ENCODE measurements at places on chromosomes 6 and 20. TPM values are rescaled to one million over a fixed set of nuclear protein-coding genes. Genes with fewer than 3 reads are reported as not detected.

AHI1 gene
- total RNA-seq, result 28.1 TPM

UNC5CL gene
- total RNA-seq, result 0.07 TPM

BNIP5 gene
- total RNA-seq, result not detected

OVOL2 gene
- not detected for total RNA-seq

PPP1R3G gene
- total RNA-seq, result 3.0 TPM

DACT2 gene
- 0.07 TPM for total RNA-seq

GGTLC1 gene
- total RNA-seq, result not detected

GGT7 gene
- total RNA-seq, result 20.6 TPM

HDAC2 gene
- 113 TPM for total RNA-seq

MCHR2 gene
- total RNA-seq, result not detected

FNDC11 gene
- 0.46 TPM for total RNA-seq

EYS gene
- total RNA-seq, result under 0.01 TPM

TFAP2C gene
- not detected for total RNA-seq

SLPI gene
- total RNA-seq, result 0.52 TPM

RIPOR2 gene
- 2.9 TPM for total RNA-seq

CLPSL1 gene
- total RNA-seq, result not detected

Measured in smooth muscle cell of the pulmonary artery (primary cell).